Inflammatory macrophage treated with lipopolysaccharide for 1 hour (primary cell): ENCODE measurements at places on chromosomes 2 and 18.

- no peak for DNase-seq
Observed at GRCh38 chr2:75460630-75461029, 100.1 kb downstream of the EVA1A start.

DNA sequence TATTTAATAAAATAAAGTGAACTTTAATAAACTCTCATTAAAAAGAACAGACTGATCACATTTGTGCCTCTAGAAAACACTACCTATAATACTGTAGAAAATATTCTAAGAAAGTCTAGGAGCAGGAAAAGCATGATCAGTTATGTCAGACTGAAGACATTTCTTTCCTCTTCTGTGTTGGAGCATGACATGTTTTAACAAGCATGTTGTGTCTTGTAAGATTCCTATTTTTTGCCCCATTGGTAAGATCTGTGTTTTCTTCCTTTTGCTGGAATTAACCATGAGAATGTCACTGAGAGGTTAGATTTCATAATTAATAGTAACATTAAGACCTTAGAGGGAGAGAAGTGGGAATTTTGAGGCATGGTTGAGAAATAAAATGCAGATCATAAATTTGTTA is 27.7 kb downstream of the LAMA3 start:
- no peak for DNase-seq

GRCh38 chr2:66573416-66573815 is 138.5 kb downstream of the MEIS1 start:
- no peak for DNase-seq

DNA sequence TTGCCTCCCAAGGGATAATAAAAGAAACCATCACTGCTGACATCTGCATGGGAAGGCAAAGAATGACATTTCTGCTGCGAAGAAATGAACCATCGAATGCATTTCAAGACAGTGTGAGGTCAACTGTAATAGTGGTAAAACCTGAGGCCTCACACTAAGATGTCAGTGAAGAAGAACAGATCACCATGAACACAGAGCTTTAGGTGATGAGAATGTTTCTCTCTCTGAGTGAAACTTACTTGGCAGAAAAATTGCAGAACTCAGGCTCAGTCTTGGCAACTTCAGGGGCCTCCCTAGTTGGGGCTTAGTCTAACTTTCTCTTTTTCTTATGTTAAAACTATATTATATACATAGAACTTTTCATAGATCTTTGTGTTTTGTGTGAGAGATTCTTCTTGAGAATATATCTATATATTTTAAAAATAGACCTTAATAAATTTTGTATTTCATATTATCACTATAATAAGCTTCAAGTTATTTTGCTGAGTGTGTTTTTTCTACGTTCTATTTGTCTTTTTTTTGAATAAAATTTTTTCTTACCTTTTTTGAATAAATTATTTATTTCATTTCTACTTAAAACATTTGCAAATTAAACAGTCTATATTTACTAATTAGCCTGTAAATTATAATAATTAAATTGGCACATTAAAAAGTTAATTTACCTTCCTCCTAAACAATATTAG is 427.5 kb upstream of the TRIB2 start:
- no peak for DNase-seq

- no peak for DNase-seq
Observed at GRCh38 chr2:121184248-121184862, 100.6 kb downstream of the TFCP2L1 start.

- DNase-seq = no peak
Observed at GRCh38 chr2:216016581-216016980, 3.2 kb upstream of the MREG start.

GRCh38 chr2:40127146-40127545 is 324.7 kb downstream of the SLC8A1 start:
- DNase-seq = no peak

DNA sequence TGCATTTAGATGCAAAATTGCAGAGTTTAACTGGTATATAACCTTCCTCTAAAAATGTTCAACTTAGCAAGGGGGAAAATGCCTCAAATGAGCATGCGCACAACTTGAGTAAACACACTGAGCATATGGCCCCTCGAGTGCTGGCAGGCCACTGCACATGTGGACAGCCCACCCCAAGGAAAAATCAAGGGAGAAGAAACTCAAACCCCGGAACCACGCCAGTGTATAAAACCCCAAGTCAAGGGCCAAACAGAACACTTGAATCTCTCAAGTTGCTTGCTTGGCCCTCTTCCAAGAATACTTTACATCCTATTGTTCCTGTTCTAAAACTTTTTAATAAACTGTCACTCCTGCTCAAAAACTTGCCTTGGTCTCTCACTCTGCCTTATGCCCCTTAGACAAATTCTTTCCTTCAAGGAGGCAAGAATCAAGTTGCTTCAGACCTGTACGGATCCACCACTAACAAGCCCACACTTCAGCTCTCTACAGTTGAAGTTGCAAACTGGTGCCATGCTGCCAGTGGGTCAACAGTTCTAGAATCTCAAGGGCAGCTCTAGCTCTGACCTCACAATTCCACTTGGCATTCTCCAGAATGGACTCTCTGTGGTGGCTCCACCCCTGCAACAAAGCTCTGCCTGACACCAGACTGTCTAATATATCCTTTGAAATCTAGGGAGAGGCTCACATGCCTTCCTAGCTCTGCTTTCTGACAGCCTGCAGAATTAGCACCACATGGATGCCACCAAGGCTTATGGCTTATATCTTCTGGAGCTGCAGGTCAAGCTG is 38.9 kb downstream of the HIBCH start:
- no peak for DNase-seq

DNA sequence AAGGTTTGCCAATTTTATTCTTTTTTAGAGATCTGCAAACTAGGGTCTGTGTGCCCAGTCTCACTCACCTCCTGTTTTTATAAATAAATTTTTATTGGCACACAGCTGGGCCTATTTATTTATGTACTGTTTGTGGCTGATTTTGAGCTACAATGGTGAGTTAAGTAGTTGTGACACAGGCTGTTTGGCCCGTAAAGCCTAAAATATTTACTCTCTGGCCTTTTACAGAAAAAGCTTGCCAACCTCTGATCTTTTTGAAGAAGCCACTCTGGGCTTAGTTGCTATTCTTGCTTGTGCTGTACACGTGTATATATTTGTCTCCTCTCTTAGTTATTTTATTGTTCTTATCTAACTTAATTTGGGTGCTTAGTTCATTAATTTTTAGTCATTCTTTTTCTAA is 14.5 kb downstream of the NAB1 start:
- no peak for DNase-seq

- no peak for DNase-seq
Observed at GRCh38 chr2:214591366-214591765, 180.5 kb downstream of the VWC2L start.

GRCh38 chr2:134249755-134250154 is 4.1 kb upstream of the MGAT5 start:
- DNase-seq = no peak

DNA sequence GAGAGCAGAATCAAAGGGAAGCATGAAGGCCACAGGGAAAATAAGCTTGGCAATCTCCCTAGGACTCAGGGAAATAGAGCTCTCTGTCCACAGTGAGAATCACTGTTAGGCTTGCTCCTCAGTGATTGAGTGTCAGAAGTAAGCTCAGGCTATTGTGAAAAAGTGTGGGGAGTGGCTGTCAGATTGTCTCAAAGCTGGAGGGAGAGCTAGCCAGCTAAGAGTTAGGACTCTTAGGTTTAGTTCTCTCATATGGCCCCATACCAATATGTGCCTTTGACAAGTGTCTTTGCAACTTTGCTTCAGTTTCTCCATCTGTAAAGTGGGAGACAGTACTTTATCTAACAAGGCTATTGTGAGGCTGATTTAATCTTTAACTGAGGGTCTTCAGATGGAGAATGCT is 17.2 kb downstream of the EIF4E2 start:
- DNase-seq = no peak

DNA sequence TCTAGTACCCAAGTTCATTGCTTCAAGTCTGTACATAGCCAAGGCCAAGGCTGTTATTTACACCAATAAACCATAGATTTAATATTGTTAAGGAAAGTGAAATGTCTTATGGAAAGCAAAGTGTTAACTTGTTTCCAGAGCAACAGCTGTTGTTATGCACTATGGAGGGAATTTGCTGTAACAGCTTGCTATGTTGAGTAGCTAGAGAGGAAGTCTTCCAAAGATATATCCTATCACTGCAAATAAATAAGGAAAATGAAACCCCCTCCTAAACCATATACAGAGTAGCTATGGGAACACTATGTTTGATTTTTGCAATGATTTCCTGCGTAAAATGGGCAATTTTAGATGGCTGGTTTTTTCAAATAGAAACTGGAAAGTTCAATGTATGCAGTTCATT is 21.1 kb downstream of the TMEM182 start:
- DNase-seq = no peak

DNA sequence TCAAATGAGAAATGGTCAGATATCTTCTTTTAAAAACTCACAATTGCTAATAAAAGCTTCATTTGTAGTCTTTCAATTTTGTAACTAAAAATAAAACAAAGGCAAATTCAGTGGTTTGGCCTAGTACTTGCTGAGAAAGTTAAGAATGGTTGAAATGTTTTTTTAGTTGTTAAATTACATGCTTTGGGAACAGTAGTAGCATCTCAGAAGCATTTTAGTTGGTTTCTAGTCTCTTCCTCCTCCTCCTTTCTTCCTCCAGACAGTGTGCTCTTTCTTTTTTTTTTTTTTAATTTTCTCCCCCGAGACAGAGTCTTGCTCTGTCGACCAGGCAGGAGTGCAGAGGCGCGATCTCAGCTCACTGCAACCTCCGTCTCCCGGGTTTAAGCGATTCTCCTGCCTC is 9.8 kb downstream of the TRAK2 start:
- DNase-seq = no peak

DNA sequence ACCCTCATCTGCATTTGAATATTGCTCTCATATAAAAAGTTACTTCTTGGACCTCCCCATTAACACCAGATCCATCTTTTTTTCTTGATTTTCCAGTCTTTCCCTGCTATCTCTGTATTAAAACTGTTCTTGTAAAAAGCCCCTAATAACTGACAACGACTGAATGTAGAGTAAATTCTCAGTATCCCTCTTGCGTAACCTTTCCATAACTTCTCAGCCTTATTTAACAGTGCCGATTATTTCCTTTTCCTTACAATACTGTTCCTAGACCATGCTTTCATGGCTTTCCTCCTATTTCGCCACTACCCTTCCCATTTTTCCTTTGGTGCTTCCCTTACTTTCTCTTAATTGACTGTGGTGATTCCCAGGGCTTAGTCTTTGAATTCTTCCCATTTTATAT is 348.9 kb upstream of the DSEL start:
- no peak for DNase-seq

DNA sequence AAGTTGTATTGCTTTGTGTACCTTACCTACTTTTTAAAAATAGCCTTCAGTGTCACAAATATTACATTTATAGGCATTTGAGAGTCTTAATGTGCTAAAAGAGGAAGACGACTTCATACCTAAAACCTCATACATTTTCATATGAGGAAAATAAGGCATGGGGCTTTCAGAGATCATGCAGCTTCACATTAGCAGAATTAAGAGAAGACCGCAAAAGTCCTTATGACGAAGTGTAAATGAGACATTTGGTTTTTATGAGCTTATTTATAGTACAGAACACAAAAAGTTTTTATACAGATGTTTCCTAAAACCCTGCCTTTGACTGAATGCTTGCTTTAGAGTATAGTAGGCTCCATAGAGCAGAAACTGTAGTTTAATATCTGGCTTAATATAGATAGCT is 10.1 kb upstream of the CCDC138 start:
- DNase-seq = no peak
